Caco-2 (cell line): ENCODE measurements at places on chromosomes 4 and X. TPM values are rescaled to one million over a fixed set of nuclear protein-coding genes. Genes with fewer than 3 reads are reported as not detected.

GRCh38 chr4:174192943-174193342 is 90.5 kb downstream of the FBXO8 start:
- H3K4me3 ChIP-seq = no peak overlapping the region
- H3K4me1 ChIP-seq = peaks cover 43% of the 10 kb centered on the region
- peak overlapping the region; percentile 59 for H3K27ac ChIP-seq

GRCh38 chr4:110058677-110059076 is 139.7 kb downstream of the ELOVL6 start:
- no peak overlapping the region for H3K4me3 ChIP-seq
- DNase-seq = no peak
- H3K36me3 ChIP-seq = no peaks in the 10 kb centered on the region
- H3K27ac ChIP-seq = no peak overlapping the region
- no peaks in the 10 kb centered on the region for H3K4me1 ChIP-seq
- no peaks in the 10 kb centered on the region for H3K27me3 ChIP-seq

Gene DCX
- not detected in 2 replicates for total RNA-seq

GRCh38 chrX:8760021-8760420 is 28.1 kb upstream of the ANOS1 start:
- no peak overlapping the region for H3K4me3 ChIP-seq
- no peaks in the 10 kb centered on the region for H3K27me3 ChIP-seq
- DNase-seq = no peak
- no peak overlapping the region for H3K27ac ChIP-seq
